ENCODE measurements at places on chromosomes 4 and X.

DNA sequence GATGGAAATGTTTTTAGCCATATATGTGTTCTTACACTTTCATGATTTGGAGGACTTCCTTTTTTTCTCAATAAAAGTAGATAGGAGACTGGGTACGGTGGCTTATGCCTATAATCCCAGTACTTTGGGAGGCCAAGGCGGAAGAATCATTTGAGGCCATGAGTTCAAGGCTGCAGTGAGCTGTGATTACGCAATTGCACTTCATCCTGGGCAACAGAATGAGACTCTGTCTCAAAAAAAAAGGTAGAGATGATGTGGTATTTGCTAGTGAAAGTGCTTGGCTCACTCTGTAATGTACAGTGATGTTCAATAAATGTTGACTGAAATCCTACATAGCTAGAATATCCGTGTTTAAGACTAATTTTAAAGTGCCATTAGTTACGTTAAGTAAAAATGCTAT, 27.4 kb downstream of the KLHL2 start:
- no peak for DNase-seq

- DNase-seq: no peak
These were observed 36.3 kb downstream of the MGARP start for GRCh38 chr4:139243448-139244365.

- no peak for DNase-seq
These were observed 6.9 kb downstream of the GABRB1 start for GRCh38 chr4:47038263-47038662.

DNA sequence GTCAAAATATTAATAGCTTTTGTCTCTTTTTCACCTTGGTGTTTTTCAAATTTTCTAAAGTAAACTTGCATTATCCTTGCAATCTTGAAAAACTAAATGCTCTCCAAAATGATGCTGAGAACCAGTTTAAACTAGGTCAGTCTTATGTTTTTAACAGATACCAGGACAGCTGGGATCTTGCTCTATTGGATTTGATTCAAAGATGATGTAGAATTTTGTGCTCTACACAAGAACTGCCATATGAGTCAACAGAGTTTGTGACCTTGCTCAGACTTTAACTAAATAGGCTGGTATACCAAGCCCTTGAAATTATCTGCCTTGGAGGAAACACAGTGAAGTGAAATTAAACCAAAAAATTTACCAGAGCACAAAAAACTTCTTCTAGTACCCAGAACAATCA, 991.1 kb downstream of the STPG2 start:
- DNase-seq: no peak

GRCh38 chr4:78155616-78156105, 98.5 kb downstream of the FRAS1 start:
- no peak for DNase-seq

DNA sequence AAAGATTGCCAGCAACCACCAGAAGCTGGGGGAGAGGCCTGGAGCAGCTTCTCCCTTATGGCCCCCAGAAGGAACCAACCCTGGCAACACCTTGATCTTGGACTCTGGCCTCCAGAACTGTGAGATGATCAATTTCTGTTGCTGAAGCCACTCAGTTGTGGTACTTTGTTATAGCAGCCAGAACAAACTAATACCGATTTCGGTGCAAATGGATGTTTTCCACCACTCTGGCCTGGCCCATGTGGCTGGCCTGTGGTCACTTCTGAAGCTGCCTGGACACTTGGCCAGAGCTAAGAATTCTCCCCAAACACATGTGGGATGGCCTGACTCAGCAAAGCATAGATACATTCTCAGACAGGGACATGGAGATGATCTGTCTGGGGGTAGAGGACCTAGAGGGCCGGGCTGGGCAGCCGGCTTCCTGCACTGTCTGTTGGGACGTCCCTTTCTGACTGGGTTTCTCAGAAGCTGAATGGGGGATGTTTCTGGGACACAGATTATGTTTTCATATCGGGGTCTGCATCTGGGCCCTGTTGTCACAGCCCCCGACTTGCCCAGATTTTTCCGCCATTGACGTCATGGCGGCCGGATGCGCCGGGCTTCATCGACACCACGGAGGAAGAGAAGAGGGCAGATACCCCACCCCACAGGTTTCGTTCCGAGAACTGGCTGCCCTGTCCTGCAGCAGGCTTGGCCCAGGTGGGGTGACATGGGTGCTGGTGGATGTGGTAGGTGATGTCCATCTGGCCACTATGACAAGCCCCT, 4.1 kb downstream of the FOXP3 start:
- DNase-seq: no peak

DNA sequence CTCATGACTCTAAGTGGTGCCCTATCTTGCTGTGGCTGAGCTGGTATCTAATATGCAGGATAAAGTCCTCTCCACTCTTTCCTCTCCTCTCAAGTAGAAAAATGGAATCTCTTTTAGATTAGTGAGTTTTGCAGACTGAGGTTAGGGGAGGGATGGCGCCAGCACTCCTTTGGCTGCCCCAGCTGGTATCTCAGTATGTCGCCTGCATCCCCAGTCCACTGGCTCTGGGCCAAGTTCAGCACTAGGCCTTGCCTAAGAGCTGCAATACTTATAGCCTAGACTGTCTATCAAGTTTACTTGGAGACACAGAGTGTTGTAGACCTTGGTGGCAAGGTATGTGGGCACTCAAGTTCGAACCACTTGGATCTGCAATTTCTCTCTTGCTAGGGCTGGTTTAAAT, 351.3 kb downstream of the NAP1L3 start:
- no peak for DNase-seq

GRCh38 chr4:165779950-165780670, 92.9 kb upstream of the TLL1 start:
- no peak for DNase-seq

- no peak for DNase-seq
These were observed 88.5 kb upstream of the LCORL start for GRCh38 chr4:18110099-18110498.

DNA sequence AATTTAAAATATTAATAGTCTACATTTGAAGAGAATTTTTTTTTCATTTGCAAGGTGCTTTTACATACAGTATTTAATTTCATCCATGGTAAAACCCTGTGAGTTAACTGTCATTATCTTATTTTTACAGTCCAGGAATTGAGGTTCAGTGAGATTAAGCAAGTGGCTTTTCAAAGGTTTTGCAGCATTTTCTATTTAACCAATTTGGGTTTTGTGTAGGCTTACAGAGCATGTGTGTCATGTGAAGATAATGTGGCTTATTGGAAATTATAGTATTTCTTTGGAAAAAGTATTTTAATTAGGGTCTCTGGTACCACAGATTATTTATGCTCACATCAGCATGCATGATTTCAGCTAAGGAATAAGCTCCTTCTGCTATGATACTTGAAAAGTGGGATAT, 4.5 kb downstream of the XK start:
- DNase-seq: no peak

DNA sequence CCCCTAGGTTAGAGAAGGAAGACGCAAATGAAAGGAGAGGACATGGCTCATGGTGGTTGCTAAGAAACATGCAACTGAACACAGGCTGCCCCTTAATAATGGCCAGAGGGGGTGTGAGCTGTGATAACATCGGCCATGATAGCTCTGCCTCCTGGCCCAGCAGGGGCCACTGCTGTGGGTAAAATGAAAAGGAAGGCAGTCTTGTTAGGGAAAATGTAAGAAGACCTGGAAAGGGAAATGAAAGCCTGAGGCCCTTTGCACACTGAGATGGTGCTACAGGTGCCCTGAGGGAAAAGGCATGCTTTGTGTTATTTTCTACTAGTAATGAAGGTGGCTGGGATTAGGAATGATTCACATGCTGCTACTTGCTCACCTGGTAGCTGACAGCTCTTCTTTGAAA, 123.6 kb upstream of the MID1 start:
- DNase-seq: no peak

DNA sequence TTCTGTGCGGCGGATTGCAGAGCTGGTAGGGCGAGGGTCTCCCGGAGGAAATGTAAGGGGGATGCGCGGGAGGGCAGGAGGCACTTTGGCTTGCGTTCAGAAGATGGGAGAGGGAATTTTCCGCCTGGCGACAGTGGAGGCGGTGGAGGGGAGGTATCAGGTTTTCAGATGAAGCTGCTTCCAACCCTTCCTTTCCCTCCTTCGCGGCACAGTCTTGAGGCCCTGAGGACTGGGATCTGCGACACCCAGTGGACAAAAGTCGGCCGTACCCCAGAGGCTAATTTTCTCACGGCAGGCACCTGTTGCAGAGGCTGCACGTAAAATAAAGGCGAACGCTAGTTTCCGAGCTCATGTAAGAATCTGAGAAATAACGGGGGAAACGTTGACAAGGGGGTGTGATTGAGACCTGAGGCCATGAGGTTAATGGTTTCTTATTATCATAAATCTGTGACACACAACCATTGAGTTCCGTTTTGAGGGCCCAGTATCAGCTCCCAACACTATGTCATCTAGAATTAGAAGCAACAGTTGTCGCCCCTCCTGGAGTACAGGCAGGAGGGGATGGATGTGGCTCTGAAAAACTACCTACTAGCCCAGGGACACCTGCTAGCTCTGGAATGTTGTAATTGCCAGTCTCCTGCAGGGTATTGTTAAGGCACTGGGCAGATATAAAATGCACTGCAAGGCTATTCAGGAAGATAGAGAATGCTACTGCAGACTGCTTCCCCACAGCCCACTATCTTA, 1.1 kb downstream of the ZCCHC18 start:
- peak; percentile 49 for DNase-seq

DNA sequence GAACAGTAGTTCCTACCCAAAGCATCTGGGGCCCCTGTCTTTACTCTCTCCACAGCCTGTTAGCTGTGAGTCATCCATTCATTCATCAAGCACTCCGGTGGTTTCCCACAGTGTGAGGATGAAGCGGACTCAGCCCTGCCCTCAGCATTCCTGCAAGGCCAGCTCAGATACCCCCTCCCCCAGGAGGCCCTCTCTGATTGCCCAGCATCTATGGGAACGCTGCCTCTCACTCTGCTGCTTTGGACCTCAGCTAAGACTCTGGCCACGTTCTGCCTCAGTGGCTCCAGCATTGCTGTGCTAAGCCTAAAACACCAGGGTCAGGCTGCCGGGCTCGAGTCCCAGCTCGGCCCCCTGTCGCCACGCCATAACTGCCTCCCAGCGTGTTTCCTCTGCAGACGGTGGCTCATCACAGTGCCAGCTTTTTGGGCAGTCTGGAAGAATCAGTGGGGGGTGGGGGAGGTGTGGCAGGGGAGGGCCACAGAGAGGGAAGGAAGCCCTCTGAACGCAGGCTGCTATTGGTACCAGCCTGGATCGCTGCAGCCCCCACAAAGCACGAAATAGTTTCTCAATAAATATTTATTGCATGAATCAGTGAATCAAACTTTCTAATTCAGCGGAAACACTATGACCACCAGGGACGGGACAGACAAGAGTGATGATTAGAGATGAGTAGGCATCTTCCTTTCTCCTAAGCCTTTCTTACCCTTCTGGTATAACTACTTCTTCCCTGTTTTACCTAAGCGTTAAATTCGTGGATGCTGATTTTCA, 74.4 kb downstream of the SORCS2 start:
- DNase-seq: no peak

DNA sequence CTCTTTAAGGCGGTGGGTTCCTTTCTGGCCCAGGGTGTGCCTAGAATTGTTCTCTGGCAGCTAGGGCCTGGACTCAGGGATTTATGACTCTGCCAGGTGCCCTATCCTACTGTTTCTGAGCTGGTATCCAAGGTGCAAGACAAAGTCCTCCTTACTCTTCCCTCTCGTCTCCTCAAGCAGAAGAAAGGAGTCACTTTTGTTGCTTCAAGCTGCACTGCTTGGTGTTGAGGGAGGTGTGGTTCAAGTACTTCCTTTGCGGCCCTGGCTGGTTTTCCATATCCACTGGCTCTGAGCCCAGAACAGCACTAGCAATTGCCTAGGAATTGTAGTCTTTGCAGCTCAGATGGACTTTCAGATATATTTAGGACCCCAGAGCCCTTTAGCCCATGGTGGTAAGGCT, 39.3 kb downstream of the RTL3 start:
- no peak for DNase-seq

GRCh38 chr4:168618577-168619265, 121.9 kb downstream of the PALLD start:
- DNase-seq: no peak

DNA sequence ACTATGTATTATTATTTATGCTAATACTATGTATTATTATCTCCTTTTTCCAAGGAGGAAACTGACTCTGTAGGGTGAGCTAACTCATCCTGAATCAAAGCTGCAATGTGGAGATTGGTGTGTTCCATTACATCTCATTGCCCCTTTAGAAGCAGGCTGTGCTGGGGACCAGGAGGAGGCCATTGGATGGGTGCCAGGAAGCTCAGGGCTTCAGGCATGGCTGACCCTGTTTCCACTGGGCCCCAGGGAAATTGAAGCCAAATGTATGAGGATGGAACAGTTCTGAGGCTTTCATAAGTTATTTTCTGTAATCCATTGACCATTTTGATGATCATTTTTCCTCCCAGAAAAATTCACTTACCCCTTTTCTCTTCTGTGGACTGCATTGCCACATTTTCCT, 418.8 kb upstream of the ZFP42 start:
- no peak for DNase-seq

DNA sequence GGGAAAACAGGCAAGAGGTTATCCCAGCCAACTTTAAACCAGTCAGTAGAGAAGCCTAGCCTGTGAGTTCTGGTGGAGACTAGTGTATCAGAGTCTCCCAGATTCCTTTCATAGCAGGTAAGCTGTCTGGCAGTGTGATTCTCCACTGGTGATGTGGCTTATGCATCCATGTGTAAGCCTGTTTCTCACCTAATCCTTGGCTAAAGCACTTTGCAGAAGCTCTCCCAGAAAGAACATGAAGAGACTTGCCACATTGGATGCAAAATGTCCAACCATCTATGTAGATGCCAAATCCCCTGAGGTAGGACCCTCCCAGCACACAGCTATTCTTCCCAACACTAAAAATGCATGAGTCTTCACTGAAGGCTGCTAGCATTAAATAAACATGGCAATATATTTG, 111.7 kb downstream of the CHRNA9 start:
- DNase-seq: no peak

DNA sequence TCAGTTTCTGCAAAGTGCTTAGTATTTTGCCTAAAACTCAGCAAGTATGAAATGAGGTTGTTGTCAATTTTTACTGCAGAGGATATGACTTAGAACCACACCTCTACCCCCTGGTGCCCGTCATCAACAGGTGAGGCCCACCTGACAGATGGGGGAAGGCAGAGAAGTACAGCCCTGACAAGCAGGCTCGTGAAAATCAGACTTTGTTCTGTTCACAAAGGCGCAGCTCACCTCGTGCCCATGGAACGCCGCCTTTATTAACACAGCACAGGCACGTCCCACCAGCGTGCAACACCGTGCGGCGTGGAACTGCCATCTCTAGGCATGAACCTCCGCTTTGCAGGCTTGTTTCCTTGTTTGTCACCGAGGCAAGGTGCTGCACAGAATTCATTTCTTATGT, 13.3 kb downstream of the CYP4V2 start:
- no peak for DNase-seq

GRCh38 chr4:140666889-140667614, 89.1 kb downstream of the TBC1D9 start:
- no peak for DNase-seq

All from activated CD4-positive, alpha-beta T cell treated with anti-CD3 and anti-CD28 coated beads, Interleukin-2, amount 50 U/mL, for 48 hours (primary cell).